ENCODE measurements at places on chromosomes 2 and 18.

DNA sequence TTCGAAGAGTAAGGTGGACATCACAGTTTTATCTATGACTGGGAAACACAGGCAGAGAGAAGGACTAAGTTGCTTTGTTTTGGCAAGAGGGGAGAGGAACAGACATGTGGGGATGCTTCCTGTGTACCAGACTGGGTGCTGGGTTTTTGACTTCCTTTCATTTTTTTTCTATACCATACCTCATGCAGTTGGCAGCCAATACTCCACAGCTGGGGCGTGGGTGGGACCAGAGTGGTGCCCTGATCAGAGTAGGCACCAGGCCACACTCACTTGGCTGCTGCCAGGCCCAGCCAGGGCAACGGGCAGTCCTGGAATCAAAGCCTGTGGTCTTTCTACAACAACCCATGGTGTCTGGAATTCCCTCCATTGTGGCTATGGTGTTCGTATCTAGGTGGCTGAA is 45.2 kb downstream of the SH3RF3 start:
- DNase-seq = no peak

GRCh38 chr18:58098706-58099105 is 54.7 kb downstream of the NEDD4L start:
- no peak for DNase-seq

DNA sequence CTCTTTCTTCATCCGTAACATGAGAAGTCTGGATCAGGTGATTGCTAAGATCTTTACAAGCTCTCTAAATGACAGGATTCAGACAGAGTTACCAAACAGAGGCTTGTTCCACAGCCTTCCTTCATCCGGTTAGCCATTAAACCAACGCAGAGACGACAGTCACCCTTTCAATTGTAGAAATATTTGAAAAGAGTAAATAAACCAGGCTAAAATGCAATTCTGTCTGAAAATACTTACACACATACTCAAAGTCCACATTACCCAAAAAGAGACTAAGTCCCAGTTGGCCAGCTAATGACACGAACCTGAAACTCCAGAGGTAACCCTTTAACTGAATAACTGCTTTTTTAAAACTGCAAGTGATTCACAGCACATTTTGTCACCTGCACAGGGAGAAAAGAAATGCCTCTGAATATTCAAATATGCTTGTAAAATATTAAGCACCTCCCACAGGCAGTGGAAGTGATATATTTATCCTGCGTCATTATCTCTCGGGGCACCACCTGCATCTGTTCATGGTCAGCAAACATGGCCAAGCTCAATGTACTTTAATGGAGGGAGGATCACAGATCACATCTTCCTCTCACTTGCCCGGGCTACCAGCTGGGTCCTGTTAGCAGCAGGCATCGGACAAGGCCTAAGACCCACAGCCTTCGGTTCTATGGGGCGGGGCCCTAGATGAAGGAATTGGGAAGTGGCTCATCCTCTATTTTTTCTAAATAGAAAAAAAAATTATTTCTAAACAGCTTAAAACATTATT is 38.8 kb upstream of the DNER start:
- no peak for DNase-seq

GRCh38 chr2:143433840-143434239 is 304.6 kb downstream of the ARHGAP15 start:
- no peak for DNase-seq

DNA sequence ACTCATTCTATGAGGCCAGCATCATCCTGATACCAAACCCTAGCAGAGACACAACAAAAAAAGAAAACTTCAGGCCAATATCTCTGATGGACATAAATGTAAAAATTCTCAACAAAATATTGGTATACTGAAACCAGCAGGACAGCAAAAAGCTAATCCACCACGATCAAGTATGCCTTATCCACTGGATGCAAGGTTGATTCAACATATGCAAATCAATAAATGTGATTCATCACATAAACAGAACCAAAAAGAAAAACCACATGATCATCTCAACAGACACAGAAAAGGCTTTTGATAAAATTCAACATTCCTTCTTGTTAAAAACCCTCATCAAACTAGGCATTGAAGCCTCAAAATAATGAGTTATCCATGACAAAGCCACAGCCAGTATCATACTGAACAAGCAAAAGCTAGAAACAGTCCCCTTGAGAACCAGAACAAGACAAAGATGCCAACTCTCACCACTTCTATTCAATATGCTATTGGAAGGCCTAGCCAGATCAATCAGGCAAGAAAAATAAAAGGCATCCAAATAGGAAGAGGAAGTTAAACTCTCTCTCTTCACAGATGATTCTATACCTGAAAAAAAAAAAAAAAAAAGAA is 45.3 kb downstream of the RTTN start:
- DNase-seq = no peak

DNA sequence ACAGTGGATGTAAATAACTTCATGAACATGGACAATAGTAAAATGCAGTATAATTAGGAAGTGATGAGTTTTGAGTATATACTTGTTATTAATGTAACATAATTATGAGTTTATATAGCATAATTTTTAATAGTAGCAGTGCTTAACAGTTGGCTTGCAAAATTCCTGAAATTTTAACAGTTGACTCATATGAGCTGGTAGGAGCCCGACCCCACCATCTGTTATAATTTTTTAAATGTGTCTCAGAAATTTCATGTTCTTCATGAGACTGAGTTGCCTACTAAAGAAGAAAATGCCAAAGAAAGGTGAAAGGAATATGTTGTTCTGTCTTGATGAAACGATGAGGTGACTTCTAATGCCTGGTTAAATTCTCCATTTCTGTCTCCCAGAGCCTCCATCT is 62.6 kb downstream of the ITGB1BP1 start:
- DNase-seq = peak; percentile 31

DNA sequence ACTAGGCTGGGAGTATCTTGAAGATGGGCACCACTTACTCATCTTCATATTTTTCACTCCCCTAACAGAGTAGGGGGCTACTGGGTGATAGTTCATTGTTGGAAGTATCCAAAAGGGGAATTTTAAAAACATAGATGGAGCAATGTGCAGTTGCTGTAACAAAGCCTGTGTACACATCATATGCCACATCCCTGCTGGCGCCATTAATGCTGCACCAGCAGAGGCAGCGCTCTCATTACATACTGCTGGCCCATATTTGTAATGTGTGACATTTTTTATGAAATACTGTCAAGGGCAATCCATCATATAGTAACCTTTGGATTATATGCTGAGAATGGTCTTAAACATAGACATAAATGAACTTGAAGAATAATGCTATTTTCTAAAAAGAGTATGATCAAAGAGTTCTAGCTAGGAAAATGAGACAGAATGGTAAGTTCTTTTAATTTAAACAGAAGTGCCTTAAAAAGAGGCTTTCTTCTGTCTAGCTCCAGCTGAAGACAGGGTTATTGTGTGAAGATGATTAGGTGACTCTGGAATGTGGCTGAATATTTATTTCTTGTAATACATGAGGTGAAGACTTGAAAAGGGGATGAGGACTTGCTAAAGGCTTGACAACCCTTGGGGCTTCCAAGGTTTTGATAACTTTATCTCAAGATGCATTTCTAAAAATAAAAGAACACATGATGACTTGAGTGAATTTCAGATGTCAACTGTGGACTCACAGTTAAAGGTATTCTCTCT is 2.4 kb upstream of the TMEM178A start:
- DNase-seq = peak; percentile 23

DNA sequence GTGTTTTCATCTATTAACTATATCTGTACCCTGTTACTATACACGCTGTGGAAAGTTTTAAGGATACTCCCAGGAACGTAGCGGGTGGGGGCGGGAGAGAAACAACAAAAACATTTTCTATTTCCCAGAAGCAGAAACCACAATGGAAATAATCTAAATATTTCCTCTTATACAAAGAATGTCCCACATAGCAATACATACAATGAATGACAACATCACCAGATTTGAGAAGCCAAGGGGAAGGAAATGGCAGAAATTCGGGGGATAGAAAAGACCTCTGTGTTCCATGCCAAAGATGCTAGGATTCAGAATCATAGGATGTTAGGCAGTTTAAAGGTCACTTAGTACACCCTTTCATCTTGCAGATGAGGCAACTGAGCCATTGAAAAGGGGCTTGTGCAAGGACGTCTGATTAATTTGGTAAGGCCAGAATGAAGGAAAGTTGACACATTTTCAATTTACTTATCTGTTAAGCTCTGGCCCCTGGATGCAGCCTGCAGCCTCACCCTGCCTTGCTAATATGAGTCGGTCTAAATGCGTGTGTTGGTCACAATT is 41.1 kb upstream of the SCYGR1 start:
- peak; percentile 64 for DNase-seq

DNA sequence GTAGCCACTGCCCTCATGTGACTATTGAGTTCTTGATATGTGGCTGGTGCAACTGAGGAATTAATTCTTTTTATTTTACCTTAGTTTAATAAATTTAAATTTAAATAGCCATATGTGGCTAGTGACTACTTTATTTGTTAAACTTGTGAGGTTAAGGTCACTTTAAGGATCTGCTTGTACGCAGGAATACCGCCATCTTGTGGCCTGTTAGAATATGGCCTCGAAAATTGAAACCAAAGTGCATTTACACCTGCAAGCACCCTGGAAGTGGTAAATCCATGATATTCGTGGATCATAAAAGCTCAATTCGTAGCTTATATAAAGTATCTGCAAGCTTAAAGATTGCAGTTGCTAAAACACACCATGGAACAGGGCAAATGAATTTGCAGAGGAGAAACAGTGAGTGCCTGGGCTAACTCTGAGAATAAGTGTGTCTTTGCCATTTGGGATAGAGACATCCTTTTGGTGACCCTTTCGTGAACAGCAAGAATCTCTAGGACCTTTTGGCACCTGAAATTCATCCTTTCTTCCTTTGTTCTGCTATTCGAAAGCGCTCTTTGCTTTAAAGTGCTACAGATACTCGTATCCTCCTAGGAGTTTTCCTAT is 59.9 kb upstream of the REG3A start:
- DNase-seq = peak; percentile 56

- no peak for DNase-seq
Measured at GRCh38 chr2:144914622-144915318, 394.9 kb upstream of the ZEB2 start.

Data from choroid plexus epithelial cell (primary cell).